ENCODE measurements at places on chromosomes 7 and 10.

DNA sequence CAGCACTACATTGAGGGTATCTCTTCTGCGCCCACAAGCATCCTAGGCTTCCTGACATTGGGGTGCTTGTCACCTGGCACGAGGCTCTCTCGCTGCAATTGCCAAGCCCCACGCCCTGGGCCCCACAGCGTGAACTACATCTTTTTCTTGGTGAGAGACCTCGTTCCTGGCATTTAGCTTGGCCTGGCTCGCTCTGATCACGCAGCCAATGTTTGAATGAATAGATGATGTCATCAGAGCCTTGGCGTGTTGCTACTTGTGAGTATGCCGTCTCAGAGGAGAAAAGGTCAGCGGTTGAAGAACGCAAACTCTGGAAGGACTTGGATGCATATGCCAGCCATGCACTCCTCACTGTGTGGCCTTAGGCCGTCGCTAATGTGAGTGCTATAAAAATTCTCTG is 150.2 kb upstream of the AUTS2 start:
- DNase-seq = no peak

GRCh38 chr7:148738737-148739535 is 40.2 kb downstream of the CUL1 start:
- DNase-seq = no peak

- no peak for DNase-seq
These were observed 84.0 kb downstream of the ODAD2 start for GRCh38 chr10:27914888-27915287.

DNA sequence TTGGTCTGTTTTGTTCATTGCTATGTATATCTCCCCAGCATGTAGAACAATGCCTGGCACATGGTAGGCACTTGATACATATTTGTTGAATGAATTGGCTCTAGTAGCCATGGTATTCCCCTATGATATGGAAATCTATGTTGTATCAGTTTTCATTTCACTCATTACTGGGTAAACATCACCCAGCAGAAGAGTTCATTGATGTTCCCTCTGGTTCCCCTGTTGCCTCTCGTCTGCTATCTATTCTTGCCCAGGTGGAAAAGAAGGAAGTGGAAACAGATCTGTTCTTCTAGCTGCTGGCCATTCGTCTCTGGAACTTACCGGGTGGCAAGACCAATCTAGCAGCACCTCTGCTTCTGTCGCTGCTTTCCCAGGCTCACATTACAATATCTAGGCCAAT is 71.5 kb downstream of the LRRC4 start:
- DNase-seq = no peak

DNA sequence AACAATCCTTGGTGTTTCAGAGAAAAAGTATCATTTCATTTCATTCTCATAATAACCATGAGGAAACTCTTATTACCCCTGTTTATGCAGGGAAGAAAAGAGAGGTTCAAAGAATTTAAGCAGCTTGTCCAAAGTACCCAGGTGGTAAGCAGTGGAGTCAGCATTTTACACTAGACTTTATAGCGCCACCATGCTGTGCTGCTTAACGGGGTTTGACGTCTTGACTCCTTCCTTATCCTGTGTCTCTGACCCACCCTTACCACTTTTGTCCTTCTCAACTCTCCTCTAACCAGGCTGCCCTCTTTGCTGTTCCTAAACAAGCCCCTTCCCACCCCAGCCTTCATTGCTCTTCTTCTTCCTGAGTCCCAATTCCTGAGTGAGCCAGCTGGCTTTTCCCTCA is 117.0 kb upstream of the AHR start:
- DNase-seq = no peak
